A673 (cell line): ENCODE measurements at places on chromosomes 1 and 21. TPM values are rescaled to one million over a fixed set of nuclear protein-coding genes. Genes with fewer than 3 reads are reported as not detected.

Gene RNU1-2
- 1,866 and 1,908 TPM in 2 replicates for total RNA-seq

Gene BGLAP
- 2.4 and 2.8 TPM in 2 replicates for total RNA-seq

DNA sequence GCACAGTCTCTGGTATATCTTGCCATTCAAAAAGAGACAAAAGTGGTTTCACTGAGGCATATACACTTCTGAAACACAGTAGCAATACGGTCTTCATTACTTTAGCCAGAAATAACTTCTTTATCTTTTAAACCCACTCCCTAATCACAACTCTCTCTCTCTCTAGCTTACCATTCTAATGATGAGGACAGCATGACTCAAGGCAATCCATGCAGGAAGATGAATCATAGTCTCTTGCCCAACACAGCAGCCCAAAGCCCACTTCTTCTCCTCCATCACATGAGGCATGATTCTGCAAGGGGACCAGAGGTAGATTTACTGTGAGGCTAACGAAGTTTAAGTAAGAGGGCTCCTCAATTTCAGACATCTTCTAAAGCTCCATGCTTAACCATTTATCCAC is 285.0 kb upstream of the NR5A2 start:
- no peaks in the 10 kb centered on the region for H3K36me3 ChIP-seq
- DNase-seq, result peak; percentile 47
- H3K27ac ChIP-seq, result no peak overlapping the region
- H3K4me3 ChIP-seq, result no peak overlapping the region
- H3K4me1 ChIP-seq, result peaks cover 1% of the 10 kb centered on the region

GRCh38 chr1:219772265-219773036 is 155.9 kb downstream of the SLC30A10 start:
- no peaks in the 10 kb centered on the region for H3K36me3 ChIP-seq
- no peak for DNase-seq
- no peak overlapping the region for H3K4me3 ChIP-seq
- H3K4me1 ChIP-seq, result no peaks in the 10 kb centered on the region

- H3K27me3 ChIP-seq, result no peaks in the 10 kb centered on the region
- H3K27ac ChIP-seq, result no peak overlapping the region
- peaks cover 17% of the 10 kb centered on the region for H3K4me1 ChIP-seq
- no peak overlapping the region for H3K4me3 ChIP-seq
- H3K36me3 ChIP-seq, result no peaks in the 10 kb centered on the region
- no peak for DNase-seq
These were observed 3.6 kb downstream of the PRKAB2 start for GRCh38 chr1:147168626-147169058.

- H3K4me3 ChIP-seq, result no peak overlapping the region
- H3K27me3 ChIP-seq, result no peaks in the 10 kb centered on the region
- H3K27ac ChIP-seq, result no peak overlapping the region
- DNase-seq, result no peak
- H3K4me1 ChIP-seq, result no peaks in the 10 kb centered on the region
These were observed 144.8 kb upstream of the SLC35F3 start for GRCh38 chr1:233759665-233760064.

GRCh38 chr1:209642816-209643215 is 9.4 kb downstream of the LAMB3 start:
- DNase-seq, result no peak
- no peaks in the 10 kb centered on the region for H3K36me3 ChIP-seq
- H3K27ac ChIP-seq, result no peak overlapping the region
- peaks cover 18% of the 10 kb centered on the region for H3K4me1 ChIP-seq

- no peaks in the 10 kb centered on the region for H3K4me1 ChIP-seq
- H3K27me3 ChIP-seq, result peaks cover 23% of the 10 kb centered on the region
- H3K4me3 ChIP-seq, result no peak overlapping the region
- no peaks in the 10 kb centered on the region for H3K36me3 ChIP-seq
These were observed 82.0 kb upstream of the ESRRG start for GRCh38 chr1:216805233-216805632.

DNA sequence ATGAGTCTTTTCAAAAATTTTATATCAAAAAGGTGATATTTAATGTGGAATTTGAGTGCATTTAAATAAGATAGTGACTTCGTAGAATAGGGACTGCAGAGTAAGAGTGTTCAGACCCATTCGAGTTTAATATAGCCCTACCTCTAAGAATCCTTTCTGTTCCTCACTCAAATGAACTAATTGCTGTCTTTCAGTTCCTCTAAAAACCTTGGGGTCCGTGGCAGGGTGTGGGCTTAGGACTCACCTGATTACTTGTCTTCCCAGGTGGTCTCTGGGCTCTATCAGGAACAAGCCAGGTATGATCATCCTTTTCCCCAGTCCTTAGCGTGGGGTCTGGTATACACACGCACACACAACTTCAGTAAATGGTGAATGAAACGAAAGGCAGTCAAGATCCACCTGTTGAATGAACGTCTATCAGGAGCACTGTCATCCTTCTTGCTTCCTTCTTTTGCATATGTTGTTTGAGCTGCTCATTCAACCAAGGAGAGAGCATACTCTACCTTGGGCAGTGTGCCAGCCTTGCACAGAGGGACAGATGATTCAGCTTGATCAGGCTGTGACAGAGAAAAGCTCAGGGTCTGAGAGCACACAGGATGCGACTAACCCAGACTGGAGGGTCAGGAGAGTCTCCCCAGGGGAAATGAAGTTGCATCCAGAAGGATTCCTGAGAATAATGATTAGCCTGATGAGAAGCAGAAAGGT is 1.2 kb upstream of the RNF11 start:
- no peak overlapping the region for H3K27ac ChIP-seq
- H3K4me1 ChIP-seq, result peaks cover 22% of the 10 kb centered on the region
- no peaks in the 10 kb centered on the region for H3K27me3 ChIP-seq
- no peaks in the 10 kb centered on the region for H3K36me3 ChIP-seq

Gene OPTC
- total RNA-seq, result not detected in 2 replicates

Gene SLFNL1
- 0.37 and 0.39 TPM in 2 replicates for total RNA-seq

DNA sequence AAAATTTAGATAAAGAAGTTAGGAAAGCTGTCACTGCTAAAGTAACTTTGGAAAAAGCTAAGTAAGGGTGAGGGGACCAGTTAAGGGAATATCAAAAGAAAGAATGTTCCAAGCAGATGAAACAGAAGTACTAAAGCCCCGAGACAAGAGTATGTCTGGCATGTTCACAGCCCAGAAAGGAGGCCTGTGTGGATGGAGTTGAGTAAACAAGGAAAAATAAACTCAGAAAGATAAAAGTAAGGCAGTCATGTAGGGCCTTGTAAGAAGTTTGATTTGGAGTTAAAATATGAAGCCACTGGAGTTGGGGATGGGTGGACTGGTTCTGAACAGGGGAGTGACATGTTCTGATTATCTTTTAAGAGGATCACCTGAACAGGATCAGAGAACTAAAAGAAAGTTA is 177.9 kb downstream of the CDC42BPA start:
- H3K27me3 ChIP-seq, result no peaks in the 10 kb centered on the region
- H3K36me3 ChIP-seq, result no peaks in the 10 kb centered on the region
- no peak overlapping the region for H3K4me3 ChIP-seq
- H3K27ac ChIP-seq, result no peak overlapping the region
- no peaks in the 10 kb centered on the region for H3K4me1 ChIP-seq

Gene CRP
- total RNA-seq, result not detected in 2 replicates

GRCh38 chr1:218865591-218865990 is 308.1 kb upstream of the LYPLAL1 start:
- no peak overlapping the region for H3K4me3 ChIP-seq
- no peak overlapping the region for H3K27ac ChIP-seq
- H3K27me3 ChIP-seq, result peaks cover 27% of the 10 kb centered on the region
- DNase-seq, result no peak
- no peaks in the 10 kb centered on the region for H3K4me1 ChIP-seq
